ENCODE measurements at places on chromosomes 16 and 17.

GRCh38 chr16:35197656-35198055 lies 1738.2 kb downstream of the TP53TG3F start:
- DNase-seq: no peak

DNA sequence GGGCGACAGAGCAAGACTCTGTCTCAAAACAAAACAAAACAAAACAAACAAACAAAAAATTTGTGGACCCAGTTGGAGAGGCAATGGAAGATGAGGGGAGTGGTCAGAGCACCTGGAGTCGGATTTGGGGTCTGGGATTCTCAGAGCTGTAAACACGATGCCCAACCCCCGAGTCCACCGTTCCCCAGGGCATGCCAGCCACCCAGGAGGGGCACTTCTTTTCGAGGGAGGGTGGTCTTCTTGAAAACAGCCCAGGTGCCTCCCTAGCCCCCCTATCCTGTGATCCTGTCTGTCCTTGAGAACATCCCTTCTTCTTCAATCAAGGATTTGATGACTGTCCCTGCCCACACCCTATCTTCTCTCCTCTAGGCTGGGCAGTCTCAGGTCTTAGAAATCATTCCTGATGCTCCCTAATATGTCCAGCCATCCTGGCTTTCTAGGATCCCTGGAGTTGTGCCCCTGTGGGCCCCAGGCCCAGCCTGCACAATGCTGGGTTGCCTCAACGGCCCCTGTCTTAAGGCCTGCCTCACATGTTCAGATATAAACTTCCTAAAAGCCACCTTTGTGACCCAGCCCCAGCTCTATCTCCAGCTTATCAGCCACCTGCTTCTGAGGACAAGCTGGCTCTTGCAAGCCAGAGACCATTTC lies 3.1 kb upstream of the SLC13A2 start:
- DNase-seq: no peak

- no peak for DNase-seq
These were observed 15.0 kb downstream of the TRPV1 start for GRCh38 chr17:3594051-3594800.

GRCh38 chr17:49667854-49668253 lies 10.0 kb downstream of the SPOP start:
- DNase-seq: no peak

- no peak for DNase-seq
These were observed 13.5 kb downstream of the CDIPT start for GRCh38 chr16:29849505-29849904.

DNA sequence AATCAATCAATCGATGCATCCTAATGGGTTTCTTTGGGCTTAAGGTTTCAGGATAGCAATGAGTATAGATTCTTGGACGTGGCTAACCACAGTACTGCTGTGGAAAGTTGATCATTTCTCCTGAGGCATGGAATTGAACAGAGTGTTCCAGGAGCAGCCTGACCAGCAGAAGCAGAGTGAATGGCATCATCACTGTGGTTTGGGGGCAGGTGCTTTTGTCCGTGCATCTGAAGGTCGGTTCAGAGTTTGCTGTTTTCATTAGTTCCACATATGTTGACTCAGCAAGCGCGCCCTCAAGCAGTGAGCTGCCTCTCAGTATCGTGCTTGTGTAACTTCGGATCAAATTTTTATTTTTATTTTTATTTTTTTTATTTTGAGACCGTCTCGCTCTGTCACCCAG lies 24.9 kb downstream of the KIAA0513 start:
- no peak for DNase-seq

- no peak for DNase-seq
These were observed 56.0 kb downstream of the ACSM2A start for GRCh38 chr16:20507280-20507679.

DNA sequence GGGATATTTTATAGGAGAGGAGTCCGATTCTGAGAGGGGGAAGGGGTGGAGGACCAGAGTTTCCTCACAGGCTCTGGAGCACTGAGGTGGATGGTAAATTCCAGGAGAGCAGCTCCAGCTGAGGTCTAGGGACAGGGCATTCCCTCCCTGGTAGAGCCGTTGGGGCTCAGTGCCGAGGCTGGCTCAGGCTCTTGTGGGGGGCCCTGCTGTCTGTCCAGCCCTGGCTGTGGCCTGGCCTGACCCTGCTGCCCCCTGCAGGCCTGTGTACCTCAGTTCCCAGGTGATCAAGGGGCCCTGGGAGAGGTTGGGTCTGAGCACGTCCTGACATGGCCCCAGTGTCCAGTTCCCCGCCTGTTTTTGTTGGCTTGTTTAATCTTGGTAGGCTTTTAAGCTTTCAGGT lies 16.8 kb downstream of the ZNF750 start:
- DNase-seq: no peak

DNA sequence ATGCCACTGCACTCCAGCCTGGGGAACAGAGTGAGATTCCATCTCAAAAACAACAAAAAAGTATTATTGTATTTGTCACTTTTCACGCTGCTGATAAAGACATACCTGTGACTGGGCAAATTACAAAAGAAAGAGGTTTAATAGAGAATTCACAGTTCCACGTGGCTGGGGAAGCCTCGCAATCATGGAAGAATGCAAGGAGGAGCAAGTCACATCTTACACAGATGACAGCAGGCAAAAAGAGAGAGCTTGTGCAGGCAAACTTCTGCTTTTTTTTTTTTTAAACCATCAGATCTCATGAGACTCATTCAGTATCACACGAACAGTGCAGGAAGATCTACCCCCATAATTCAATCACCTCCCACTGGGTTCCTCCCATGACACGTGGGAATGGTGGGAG lies 41.5 kb upstream of the ETV4 start:
- no peak for DNase-seq

GRCh38 chr17:44004761-44005526 lies 522 bp downstream of the NAGS start:
- peak; percentile 9 for DNase-seq

GRCh38 chr16:635573-636205 lies 416 bp downstream of the METTL26 start:
- DNase-seq: no peak

DNA sequence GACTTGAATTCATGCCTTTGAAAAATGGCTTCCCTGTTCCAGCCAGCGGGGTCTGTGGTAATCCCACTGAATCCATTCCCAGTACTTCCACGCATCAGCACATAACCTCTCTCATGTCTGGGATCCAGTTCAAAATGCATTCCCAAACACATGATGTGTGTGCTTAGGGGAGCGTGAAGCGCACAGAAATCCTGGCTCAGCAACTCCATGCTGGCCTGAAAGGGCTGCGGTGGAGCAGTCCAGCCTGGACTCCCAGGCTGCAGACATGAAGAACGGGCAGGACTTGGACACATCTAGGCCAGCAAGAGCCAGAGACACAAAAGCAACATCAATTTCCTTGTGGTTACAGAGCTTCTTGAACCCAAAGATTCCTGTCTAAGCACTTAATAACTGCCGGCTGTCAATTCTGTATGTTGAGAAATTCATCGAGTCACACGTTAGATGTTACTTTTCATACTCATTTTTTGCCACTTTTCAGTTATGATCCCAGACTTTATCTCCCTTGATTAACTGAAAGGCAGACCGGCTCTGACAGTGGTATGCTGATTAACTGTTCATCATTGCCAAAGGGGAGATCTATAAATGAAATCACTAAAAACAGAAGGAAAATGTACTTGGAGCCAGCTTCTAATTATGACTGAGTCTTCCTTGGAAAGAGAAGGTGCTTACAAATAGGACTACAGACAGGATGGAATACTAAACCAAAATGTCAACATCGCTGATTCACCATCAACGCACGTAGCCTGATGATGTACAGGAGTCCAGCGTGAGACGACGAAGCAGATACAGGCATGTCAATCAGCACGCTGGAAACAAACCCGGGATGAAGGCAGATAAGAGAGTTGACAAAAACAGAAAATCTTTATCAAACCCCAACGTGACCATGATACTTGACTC lies 23.0 kb downstream of the NSMCE1 start:
- DNase-seq: no peak

GRCh38 chr17:40071313-40072039 lies 8.7 kb downstream of the THRA start:
- DNase-seq: no peak

- no peak for DNase-seq
These were observed 102.6 kb downstream of the WSCD1 start for GRCh38 chr17:6172642-6173330.

- no peak for DNase-seq
These were observed 315.8 kb downstream of the BCAS3 start for GRCh38 chr17:60993497-60993896.

DNA sequence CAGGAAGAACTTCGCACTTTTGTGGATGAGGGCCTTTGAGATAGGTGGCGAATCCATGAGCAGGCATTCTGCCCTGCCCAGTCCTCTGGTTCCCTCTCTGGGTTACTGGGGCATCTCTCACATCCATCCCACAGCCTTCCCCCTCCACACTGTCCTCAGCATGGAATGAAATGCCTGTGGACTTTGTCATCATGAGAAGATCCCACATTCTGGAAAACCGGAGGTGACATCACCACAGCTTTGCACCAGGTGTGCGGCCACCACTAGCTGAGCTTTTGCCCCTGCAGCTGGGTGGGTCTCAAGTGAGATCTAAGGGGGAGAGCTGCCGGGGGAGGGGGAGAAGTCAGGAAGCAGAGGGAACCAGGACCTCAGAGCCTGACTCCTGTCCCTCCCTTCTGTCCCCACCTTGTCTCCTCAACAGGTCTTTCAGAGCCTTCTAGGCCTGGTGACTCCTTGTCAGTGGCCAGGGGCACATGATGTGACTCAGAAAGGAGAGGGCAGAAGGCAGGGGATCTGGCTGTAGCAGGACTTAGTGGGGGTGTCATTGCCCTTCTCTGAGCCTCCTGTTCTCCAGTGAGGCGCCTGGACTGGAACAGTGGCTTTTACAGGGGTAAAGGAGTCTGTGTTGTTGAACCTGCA lies 40.0 kb upstream of the DLX4 start:
- DNase-seq: no peak

DNA sequence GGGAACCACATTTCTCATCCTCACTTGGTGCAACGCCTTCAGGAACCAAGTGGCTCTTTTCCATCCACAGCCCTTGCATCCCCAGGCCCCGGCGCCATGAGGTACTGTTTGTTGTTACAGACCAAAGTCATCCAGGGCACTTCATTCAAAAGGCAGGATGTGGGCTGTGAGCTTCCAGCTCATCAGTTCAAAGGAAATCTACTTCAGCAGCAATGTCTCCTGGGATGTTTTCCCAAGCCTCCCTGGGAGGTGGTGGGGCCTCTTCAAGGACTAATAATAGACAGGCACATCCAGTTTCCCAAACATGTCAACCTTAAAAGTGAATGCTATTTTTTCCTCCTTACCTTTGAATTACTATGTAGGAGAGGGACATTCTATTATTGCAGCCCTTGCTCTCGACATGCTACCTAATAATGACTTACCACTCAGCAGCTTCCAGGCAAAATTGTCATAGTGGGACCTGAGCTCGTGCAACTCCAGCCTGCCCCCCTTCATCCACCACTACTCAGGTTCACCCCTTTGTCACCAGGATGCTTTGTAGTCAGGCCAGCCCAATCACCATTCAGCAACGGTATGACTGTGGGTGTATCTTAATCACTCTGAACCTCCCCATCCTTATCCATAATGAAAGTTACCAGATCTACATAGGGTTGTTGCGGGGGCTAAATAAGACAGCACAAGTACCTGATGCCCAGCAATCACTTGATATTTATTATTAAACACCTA lies 1.7 kb upstream of the PRKCB start:
- DNase-seq: no peak

GRCh38 chr16:5071681-5072333 lies at the start of gene ALG1:
Gene ALG1 (plus strand): TSS chr16:5071843. CDS start chr16:5071850, 7 bp downstream.
- peak; percentile 84 for DNase-seq

DNA sequence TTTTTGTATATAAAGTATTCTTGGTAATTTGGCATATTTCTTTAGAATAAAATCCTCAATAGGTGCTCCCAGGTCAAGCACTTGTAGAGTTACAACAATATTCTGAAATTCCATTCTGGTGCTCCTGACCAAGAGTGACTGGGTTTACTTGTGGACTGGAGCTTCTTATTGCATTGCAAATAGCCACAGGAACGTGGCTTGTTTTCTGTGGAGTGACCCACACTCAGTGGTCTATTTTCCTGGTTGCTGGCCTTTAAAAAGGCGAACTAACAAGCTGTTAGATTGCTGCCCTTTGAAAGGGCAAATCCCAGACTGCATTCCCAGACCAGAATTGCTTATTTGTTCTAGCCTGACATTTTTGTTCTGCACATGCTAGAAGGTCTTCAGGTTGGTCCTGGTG lies 658.8 kb upstream of the GOT2 start:
- DNase-seq: no peak

DNA sequence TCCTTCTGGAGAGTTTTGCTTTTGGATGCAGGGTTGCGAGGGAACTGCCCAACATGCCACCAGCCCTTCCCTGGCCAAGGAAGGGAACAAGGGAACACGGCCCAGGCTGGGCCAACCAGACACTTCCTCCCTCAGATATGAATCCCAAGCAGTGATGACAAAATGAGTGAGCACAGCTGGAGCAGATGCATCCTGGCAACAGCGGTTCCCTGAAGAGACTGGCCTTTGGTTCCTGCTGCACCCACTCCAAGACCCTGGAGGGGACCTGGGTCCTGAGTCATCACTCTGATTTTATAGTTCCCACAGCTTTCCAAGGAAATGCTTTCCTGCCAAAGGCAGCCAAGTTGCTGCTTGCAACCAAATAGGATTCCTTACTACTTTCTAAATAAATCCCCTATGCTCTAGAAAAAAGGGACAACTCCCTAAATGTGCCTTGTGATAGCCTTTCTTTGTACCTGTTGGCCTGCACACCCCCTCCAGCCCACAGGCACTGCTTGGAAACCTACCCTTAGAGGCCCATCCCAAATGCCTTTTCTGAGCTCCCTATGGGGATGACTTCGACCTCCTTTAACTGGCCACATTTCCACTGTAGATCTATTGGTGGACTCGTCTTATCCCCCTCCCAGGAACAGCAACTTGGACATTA lies 5.3 kb downstream of the ST3GAL2 start:
- no peak for DNase-seq

GRCh38 chr17:59439741-59440211 lies 108.3 kb downstream of the YPEL2 start:
- DNase-seq: no peak

GRCh38 chr16:48011878-48012658 lies 143.7 kb downstream of the ABCC12 start:
- DNase-seq: no peak

GRCh38 chr17:56925088-56925487 lies 11.2 kb upstream of the TRIM25 start:
- no peak for DNase-seq

- no peak for DNase-seq
These were observed 2.3 kb downstream of the FDXR start for GRCh38 chr17:74870512-74870911.

GRCh38 chr17:55160501-55160900 lies 104.3 kb upstream of the HLF start:
- no peak for DNase-seq

- DNase-seq: no peak
These were observed 2.6 kb upstream of the KRT36 start for GRCh38 chr17:41492351-41492750.
